ENCODE measurements at places on chromosomes 12 and 14.

DNA sequence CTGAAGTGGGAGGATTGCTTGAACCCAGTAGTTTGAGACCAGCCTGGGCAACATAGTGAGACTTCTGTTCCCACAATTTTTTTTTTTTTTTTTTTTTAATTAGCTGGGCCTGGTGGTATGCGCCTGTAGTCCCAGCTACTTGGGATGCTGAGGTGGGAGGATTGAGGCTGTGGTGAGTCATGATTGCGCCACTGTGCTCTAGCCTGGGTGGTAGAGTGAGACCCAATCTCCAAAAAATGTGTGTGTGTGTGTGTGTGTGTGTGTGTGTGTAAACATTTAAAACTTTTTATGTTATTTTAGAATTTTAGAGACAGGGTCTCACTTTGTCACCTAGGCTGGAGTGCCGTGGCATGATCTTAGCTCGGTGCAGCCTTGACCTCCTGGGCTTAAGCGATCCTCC, 6.8 kb downstream of the PPP1R36 start:
- no peak for DNase-seq

DNA sequence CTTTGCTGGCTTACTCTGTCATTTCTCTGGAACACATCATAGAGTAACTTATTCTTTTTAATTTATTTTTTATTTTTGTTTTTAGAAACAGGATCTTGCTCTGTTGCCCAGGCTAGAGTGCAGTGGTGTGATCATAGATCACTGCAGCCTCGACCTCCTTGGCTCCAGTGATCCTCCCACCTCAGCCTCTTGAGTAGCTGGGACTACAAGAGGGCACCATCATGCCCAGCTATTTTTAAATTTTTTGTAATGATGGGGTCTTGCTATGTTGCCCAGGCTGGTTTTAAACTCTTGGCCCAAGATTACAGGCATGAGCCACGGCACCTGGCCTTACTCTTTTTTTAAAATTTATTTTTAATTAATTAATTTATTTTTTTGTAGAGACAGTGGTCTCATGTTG, 32.2 kb upstream of the RD3L start:
- DNase-seq = no peak

DNA sequence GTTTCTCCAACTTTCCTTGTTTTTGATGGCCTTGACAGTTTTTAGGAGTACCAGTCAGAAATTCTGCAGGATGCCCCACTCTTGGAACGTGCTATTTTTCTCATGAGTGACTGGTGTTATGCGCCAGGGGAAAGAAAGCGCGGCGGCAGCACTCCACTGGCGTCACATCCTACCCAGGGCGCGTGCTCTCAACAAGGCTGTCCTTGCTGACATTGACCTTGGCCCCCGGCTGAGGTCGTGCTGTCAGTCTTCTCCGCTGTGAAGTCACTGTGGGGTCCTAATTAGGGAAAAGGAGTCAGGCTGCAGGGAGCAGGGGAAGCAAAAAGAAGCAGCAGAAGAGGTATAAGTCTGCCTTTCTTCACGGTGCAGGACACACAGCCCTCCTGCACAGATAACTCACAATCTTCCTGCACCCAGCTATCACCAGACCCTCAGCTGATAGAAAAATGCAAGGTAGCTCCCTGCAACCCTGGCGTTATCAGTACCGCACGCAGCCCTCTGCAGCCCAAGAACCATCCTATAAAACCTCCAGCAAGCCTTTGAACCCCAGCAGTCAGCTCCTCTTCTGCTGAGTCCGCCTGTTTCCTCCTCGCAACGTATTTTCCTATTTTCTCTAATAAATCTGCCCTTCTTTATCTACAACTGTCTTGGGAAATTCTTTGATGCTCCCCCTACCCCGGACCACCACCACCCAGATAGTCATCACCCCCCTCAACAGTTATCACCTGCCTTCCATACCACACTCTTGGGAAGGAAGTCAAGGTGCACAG, 48.0 kb upstream of the C14orf180 start:
- no peak for DNase-seq

GRCh38 chr12:130202201-130202600, 39.9 kb downstream of the FZD10 start:
- no peak for DNase-seq

- DNase-seq = no peak
These were observed 1.5 kb upstream of the KRT6A start for GRCh38 chr12:52494518-52494917.

- DNase-seq = no peak
These were observed 15.3 kb downstream of the CCDC62 start for GRCh38 chr12:122789637-122790036.

- DNase-seq = no peak
These were observed 162.9 kb downstream of the LRIG3 start for GRCh38 chr12:58757422-58757821.

DNA sequence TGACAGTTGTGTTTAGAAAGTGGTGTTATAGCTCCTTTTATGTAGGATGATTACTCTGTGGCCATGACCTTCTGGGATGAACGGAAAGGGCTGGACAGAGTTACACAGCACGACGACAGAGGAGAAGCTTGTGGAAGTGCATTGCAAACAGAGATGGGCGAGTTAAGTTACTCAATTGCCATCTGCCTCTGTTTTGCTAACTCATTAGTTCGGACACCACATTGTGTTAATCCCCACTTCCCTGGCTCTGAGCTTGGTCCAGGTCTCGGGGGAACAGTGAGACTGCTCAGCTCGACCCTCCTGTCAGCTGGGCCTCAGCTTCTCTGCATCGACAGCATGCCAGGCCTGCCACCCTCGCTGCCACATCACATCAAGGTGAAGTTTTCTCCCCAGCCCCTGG, 408.0 kb downstream of the ZFP36L1 start:
- no peak for DNase-seq

- no peak for DNase-seq
These were observed 598 bp downstream of the UBE2N start for GRCh38 chr12:93441081-93441616.

DNA sequence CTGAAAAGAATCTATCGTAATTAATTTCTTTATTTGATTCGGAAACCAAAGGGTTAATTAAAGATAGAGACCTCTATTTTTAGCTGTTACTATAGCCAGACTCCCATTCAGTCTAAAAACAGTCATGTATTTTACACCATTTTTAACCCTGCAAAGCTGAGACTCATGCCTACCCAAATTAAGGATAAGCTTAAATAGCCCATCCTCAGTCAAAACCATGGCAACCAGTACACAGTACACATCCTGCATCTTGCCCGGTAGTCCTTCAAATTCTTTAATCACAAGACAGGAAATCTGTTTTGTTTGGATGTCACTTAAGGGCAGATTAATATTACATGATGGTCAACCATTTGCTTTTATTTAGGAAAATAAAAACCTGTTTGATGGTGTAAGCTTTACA, 25.5 kb upstream of the KCNK10 start:
- no peak for DNase-seq

DNA sequence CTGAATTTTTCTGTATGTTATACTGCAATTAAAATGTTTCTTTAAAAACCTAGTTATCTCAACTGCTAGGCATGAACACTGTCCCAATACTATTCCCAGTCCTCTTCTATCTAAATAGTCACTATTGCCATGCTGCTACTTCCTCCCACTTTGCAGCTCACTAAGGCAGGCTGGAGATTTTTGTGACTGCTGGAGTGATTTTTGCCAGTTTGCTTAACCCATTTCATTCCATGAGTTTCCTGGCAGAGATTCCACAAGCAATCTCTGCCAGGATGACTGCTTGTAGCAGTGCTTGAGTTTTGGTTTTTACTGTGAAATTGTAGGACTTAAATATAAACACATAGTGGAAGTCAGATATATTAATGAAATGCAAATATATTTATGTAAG, 80.8 kb downstream of the BHLHE41 start:
- DNase-seq = no peak

DNA sequence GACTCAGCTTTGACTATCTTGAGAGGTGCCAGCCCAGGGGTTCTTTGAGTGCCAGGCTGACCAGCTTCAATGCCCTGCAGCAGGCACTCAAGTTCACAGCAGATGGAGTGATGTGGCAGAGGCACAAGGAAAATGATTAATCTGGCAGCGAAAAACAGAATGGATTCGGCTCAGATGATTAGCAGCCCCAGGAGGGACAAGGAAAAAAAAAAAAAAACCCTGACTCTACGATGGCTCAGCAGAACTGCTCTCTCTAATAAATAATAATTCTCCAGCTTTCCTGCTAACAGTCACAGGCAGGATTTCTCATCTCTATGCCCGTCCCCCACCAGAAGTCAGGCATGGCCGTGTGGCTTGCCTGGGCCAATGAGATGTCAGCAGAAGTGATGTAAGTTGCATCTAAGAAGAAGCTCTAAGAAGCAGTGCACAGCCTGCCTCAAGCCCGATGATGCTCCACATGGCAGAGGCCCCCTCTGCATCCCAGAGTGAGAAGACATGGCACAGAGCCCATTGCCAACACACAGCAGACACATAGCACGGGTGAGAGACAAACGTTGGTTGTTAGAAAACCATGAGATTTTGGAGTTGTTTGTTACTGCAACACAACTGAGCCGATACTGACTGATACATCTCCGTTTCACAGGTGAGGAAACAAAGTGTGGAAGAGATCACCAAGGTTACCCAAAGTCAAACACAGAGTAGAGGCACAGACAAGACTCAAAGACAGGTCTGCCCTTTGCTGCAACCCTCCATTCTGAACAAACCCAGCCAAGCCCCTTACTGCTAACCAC, 111.0 kb downstream of the SCARB1 start:
- no peak for DNase-seq

DNA sequence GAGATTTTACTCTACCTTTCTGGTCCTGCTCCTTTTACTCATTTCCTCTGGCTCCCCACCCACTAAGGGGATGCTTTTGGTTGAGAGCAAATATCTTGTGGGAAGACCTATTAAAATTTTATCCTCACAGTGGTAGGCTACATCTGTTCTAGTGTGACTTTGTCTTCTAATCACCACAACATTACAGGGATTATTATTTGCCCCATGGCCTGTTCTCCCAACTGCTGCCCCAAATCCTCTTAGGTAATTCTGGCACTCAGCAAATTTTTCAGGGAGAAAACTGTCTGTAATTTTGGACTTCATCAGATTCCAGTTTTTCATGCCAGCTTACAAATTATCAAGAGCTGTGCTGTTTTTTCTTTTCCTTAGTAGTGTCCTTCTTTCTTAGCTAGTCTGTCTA, 172.3 kb downstream of the GPHN start:
- no peak for DNase-seq

DNA sequence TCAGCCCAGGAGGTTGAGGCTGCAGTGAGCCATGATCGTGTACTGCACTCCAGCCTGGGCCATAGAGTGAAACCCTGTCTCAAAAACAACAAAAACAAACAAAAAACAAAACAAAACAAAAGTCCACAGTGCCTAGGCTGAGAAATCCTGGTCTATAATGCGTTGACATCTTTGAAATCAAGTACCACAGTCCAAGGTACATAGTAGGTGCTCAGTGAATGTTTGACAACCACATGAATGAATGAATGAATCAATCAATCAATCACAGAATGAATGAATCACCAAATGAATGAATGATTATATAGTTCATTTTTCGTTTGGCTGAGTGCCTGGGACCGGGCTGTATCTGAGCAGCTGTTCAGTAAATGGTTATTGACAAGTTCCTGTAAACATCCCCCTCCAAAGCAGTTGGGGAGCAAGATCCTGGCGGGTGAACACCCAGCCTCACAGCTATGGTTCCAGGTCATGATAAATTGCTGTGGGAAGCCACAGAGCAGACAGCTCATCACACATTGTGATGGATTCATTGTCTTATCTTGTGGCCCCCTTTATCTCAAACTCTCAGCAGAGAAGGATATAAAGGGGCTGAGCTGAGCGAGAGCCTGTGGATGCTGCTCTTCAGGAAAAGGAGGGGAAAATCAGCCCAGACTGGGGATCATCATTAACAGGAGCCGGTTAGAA, 30.4 kb upstream of the IFT81 start:
- no peak for DNase-seq

DNA sequence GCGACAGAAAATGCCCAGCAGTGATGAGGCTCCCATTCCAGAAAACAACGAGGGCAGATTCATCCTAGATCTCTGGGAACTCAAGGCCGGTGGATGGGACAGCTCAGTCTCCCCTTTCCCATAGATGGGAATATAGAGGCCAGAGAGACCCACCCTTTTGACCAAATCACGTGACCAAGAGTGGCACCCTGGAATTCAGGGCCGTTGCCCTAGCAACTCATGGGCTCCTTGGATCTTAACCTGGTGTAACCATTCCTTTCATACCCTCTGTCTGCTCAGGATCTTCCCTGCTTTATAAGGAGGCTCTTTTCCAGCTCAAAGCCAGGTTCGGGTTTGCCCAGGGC, 8.4 kb upstream of the LRTM2 start:
- DNase-seq = no peak

GRCh38 chr12:129941618-129942017, 37.8 kb upstream of the TMEM132D start:
- no peak for DNase-seq

DNA sequence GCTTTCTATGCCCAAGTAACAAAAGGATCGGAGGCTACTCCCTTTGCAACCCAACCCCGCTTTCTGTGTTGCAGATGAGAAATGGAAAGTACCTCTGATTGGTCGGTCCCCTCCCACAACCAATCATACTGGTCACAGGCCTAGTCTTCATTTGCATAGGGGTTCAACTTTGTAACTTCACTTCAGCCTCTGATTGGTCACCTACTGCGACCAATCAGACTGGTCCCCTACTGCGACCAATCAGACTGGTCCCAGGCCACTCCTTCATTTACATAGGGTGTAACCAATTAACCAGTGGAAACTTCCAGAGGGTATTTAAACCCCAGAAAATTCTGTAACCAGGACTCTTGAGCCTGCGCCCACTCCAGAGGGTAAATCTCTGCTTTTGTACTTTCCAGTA, 906.4 kb upstream of the TMEM132C start:
- DNase-seq = no peak

GRCh38 chr12:81221681-81222080, 143.8 kb downstream of the ACSS3 start:
- DNase-seq = no peak

DNA sequence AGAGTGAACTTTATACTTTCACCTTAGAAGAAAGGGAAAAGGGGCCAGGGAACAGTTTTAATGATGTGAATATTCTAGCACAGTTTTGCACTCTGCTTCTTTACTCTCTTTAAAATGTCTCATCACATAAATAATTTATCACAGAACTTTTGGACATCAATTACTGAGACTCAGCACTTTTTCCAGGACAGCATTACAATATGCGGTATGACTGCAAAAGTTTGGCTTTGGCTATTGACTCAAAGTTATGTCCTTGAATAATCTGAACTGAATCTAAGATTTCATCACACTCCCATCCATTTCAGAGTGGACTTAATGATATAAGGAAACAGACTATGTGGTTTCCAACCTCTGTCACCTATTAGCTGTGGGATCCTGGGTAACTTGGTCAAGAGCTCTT, 11.7 kb downstream of the CCER1 start:
- no peak for DNase-seq

- DNase-seq = no peak
These were observed 30.4 kb downstream of the FBXO34 start for GRCh38 chr14:55301437-55302121.

DNA sequence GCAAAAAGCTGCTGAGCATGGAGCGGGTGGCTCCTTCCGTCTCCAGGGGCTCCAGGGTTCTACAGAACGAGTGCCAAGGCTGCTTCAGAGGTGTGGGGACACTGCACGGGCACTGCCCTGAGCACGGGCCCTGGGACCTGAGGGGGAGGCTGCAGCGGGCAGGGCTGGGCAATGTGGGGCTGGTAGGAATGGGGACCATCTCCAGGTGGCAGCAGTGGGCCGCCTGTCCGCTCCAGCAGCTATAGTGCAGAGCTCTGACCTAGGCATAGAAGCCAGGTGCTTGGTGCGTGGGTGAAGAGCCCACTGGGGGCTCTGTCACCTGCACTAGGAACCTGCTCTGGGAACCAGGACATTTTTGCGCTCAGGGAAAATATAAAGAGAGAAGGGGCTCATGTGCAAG, 22.3 kb downstream of the HDAC7 start:
- DNase-seq = no peak
